Stromal cell of bone marrow (primary cell): ENCODE measurements at places on chromosomes 7 and 10.

DNA sequence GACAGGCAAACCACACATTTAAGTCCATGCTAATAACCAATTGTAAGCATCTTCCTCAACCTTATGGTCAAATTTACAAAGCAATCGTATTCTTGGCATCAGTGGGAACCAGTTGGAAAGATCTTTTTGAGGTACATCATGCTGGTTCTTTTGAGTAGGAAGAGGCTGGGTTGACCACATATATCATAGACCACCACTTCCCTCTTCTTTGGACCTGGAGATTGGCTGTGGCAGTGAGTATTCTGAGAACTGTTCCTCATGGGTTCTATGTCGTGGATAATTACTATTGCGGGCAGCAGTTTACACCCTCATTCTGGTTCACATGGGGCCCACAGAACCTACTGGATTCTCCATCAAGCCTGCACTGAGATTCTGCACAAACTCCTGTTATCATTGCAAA, 35.5 kb upstream of the C1GALT1 start:
- no peak for DNase-seq

- DNase-seq = no peak
Measured at GRCh38 chr10:73838008-73838567, 26.7 kb upstream of the NDST2 start.

DNA sequence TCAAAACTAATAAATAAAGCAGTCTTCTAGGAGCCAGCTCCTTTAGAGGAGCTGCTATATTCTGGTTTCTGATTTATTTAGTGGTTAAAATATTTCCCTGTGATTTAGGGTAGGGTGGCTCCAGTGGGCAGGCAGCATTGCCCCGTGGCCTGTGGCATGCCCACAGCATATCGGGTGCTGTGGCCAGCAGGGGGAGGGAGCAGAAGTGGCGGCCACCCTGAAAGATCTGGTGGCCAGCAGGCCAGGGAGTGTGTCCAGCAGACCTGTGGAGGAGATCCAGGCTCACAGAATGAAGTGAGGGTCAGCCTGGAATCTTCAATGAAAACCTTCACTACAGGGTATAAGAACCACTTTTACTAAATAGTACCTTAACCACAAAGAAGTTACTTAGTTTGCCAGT, 189.2 kb downstream of the TAX1BP1 start:
- no peak for DNase-seq

DNA sequence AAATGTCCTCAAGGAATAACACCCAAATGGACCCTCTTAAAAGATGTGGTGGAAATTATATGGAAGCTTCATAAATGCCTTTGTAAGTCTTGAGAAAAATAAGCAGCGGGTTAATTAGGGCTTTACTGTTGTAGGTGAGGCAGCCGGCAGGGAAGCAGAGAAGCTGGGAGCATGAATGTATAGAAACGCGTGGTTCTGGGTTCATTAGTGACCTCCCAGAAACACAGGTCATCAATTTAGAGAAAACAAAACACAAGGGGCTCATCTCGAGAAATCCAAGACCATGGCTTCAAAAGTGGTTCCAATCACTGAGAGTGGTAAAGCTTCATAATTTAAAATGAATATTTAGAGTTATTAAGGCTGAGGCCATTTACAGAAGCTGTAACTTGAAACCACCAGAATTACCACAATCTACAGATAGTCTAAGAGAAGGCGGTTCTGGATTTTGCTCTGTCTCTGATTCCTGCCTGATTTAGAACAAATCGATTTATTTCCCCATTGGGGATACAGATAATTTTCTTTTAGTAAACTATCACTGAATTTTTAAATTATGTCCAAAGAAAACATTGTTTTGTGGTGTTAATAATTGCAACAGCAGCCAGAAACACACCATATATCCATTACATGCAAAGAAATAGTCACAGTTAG, 20.7 kb downstream of the GARIN1A start:
- DNase-seq = no peak

DNA sequence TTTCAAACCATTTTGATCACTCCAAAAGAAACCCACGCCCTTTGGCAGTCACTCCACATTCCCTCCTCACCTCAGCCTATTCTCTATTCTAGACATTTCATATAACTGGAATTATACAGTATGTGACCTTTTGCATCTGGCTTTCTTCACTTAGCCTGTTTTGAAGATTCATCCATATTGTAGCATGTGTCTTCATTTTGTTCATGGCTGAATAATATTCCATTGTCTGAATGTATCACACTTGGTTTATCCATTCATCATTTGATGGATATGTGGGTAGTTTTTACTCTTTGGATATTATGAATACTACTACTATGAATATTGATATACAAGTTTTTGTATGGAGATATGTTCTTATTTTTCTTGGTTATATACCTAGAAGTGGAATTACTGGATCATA, 3.5 kb upstream of the OTUD1 start:
- DNase-seq = no peak

DNA sequence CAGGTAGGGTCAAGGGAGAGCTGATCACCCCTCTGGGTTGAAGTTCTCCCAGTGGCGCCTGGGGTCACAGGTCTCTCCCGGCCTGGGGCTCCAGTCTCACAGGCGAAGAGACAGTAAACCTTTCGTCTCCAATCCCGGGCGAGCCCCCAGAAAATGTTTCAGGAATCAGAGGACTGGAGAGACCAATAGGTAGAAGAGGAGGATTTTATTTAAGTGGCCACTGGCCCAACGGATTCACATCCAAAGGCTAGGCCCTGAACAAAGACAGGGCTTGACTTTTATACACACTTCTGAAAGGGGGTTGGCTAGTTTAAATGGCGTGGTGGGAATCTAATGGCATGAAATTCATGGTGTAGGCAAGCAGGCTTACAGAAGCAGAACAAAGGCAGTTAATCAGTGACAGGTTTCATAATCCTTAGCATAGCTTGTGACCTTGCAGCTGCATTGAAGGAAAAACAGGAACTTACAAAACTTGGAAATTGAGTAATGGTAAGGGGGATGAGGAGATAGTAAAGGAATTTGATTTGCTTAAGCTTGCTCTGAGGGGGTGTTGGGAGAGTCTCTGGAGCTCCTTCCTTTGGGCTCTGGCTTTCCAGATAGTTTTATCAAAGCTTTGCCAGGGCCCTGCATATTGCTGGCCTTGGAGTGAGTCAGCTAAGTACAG, 105.5 kb downstream of the TRIM24 start:
- no peak for DNase-seq

DNA sequence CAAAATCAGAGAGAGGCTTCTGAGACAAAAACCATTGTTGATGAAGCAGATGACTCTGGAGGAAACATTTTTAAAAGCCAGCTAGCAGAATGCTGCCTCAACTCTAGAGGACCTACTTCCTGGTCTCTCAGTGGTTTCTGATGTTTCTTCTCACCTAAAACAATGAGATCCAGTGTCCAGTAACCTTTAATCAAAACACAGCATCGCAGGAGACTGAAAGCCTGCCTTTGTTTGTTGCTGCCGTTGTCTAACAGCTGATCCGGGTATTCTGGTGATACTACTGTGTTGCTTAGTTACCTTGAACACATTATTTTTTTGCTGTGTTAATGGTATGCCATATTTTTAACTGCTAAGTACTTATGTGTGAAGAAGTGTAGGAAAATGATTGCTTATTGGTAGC, 70.9 kb downstream of the WIPF3 start:
- DNase-seq = no peak
